ENCODE measurements at places on chromosomes 2 and 18.

DNA sequence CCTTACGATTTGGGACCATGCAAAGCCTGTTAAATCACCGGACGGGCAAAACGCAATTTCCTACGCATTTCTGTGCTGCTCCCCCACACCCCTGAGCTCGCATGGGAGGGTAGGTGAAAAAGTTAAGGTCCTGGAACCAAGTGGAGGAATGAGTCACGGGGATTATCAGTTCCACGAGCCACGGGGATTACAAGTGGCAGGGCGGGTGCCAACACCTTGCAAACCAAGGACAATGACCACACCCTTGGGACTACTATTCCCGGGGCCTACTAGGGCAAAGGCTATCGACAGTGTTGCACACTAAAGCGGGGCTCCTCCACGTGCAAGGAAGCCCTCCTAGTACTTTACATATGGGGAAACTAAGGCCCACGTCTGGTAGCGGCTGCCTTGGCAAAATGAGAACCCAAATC, 447 bp downstream of the RETSAT start:
- DNase-seq: no peak

- peak; percentile 12 for DNase-seq
Observed at GRCh38 chr18:5057386-5058348, 139.4 kb downstream of the AKAIN1 start.

DNA sequence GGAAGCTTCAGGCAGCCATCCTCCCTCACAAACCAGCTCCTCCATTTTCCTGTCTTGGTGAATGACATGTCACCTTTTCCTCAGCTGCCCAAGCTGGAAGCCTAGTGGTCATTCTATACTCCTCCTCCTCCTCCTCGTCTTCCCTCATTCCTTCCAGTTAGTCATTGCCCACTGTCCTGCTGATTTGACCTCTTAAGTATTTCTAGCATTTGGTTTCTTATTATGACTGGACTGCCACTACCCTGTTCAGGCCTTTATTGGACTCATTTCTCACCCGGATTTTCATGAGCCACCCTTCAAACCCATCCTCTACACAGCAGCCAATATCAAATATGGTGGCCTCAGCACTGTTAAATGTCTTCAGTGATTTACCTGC, 21.9 kb upstream of the MGAT5 start:
- DNase-seq: no peak

GRCh38 chr2:9573013-9573720, 17.5 kb upstream of the ADAM17 start:
- DNase-seq: no peak

DNA sequence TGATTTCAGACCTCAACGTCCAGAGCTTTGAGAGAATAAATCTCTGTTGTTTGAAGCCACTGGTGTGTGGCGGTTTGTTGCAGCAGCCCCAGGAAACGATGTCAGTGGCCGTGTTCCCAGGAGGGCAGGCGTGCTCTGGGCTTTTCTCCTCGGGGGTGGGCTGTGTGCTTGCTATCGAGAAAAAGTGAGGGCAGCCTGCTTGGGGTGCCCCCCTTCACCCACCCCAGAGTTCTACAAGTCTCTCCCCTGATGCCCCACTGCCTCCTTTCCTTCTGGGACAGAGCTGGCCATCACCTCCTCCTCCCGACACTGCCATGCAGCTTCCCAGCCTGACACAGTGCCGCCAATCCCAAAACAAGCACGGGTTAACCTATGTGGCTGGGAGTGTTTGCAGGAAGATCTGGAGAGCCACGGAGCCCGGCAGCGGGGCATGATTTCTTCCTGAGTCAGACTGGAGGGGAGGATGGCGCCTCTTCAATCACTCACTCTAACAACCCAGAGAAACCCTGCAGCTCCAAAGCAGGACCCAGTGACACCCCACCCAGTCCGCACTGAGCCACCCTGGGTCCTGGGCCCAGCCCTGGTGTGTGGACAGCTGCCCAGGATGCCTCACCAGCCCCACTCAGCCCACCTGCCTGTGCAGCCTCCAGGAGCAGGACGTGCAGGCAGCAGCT, 213.7 kb upstream of the RAB6C start:
- no peak for DNase-seq

DNA sequence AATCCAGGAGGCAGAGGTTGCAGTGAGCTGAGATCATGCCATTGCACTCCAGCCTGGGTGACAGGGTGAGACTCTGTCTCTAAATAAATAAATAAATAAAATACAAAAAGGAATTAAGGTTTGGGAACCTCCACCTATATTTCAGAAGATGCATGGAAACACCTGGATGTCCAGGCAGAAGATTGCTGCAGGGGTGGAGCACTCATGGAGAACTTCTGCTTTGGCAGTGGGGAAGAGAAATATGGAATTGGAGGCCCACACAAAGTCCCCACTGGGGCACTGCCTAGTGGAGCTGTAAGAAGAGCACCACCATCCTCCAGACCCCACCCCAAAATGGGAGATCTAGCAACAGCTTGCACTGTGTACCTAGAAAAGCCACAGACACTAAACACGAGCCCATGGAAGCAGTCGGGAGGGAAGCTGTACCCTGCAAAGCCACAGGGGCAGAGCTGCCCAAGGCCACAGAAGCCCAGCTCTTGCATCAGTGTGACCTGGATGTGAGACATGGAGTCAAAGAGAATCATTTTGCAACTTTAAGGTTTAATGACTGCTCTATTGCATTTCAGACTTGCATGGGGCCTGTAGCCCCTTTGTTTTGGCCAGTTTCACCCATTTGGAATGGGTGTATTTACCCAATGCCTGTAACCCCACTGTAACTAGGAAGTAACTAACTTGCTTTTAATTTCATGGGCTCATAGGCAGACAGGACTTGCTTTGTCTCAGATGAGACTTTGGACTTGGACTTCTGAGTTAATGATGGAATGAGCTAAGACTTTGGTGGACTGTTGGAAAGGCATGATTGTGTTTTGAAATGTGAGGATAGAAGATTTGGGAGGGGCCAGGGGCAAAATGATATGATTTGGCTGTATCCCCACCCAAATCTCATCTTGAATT, 265.3 kb downstream of the ZEB2 start:
- no peak for DNase-seq

GRCh38 chr2:39513641-39514094, 76.6 kb upstream of the MAP4K3 start:
- peak; percentile 46 for DNase-seq

DNA sequence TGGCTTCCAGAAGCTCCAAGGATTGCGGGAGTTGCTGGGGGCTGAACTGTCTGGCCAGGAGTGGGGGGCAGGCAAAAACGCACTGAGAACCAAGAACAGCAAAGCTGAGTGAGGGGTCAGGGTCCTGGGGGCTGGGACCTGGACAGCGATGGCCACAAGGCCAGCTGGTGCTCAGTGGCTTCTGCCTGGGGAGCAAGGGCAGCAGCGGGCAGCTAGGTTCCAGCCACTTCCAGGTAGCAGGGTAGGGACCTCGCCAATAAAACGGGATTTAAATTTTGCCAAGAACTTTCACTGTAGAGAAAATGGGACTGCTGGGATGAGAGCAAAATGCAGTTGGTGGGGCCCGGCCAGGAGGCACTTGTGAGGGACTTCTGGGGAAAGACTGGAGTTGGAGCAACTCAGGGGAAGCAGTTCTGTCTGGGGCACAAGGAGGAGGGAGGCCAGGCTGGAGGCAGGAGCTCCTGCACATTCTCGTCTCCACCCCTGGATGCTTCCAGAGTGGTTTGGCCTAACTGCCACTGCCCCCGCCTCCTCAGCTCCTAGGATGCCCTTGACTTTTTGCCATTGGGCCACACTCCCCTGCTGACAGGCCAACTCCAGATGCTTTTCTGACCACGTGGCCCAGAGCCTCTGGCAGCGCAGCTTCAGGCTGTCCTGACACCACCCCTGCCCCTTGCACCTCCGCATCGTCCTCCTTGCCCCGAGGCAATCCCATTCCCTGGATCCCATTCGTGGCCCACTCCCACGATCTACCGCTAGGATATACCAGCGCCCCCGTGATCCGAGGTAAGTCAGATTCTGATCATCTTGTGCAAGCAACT, 5.5 kb upstream of the CCDC74A start:
- no peak for DNase-seq

- no peak for DNase-seq
Observed at GRCh38 chr2:177078855-177079254, 133.7 kb upstream of the HNRNPA3 start.

DNA sequence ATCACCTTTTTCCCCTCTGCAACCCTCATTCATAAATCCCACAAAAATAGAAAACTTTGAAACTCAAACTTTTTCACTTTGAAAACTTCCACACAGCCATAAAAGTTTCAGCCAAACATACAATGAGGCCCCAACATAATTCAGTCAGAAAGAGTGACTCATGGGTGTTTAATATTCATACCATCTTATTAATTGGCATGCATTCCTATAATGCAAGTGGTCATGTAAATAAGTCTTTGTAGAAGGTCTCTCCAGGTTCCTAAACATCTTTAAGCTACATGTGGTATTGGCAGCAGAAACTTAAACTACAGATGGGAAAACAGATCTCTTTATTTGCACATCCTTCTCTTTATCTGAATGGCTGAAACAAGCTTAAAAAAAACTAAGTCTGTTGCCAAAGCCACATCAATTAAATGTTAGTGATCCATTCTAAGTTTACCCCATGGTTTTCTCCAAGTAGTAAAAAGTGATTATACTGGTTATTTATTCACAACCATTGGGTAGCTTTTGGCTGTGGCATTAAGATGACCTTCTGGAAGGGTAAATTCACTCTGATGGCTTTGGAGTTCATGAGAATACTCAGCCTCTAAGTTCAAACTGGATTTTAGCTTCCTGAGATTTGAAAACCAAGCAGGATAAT, 70.2 kb upstream of the LYPD1 start:
- DNase-seq: no peak

- no peak for DNase-seq
Observed at GRCh38 chr2:152114366-152114765, 15.5 kb upstream of the CACNB4 start.

- DNase-seq: no peak
Observed at GRCh38 chr2:64284751-64285150, 140.5 kb upstream of the PELI1 start.

Data from stimulated activated CD8-positive, alpha-beta memory T cell treated with anti-CD3 and anti-CD28 coated beads, Interleukin-7, amount 100 ng/mL, for 24 hours (primary cell).